ENCODE measurements at places on chromosomes 11 and 22.
A peak's percentile ranks its signal among the peaks of the same experiment; 100 is the strongest.

DNA sequence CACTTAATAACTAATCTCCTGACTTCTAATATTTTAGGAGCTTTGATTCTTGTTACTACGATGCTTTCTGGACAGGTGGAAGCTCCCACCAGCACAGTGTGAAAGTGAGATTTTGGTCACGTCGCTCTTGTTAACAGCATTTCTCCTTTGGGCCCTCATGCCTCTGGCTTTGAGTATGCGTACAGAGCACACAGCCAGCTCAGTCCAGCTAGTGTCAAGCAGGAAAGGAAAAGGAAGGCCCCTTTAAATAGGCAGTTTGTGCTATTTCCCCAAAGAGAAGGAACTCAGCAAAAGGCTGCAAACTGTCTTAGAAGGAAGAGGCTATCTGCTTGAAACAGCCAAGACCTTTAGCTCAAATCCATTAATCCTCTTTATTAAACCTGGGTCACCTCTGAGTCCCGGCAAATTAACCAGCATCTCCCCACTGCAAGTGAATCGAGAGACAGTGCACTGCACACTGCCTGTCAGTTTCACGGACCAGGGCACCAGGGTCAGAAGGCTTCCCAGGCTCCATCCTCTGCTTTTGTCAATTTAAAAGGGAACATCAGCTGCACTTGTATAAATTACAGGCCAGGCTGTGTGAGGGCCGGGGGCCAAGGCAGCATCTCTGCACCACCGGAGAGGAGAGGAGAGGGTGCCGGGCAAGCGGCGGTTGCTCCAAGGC lies 34.7 kb downstream of the OPCML start:
- no peak for DNase-seq

DNA sequence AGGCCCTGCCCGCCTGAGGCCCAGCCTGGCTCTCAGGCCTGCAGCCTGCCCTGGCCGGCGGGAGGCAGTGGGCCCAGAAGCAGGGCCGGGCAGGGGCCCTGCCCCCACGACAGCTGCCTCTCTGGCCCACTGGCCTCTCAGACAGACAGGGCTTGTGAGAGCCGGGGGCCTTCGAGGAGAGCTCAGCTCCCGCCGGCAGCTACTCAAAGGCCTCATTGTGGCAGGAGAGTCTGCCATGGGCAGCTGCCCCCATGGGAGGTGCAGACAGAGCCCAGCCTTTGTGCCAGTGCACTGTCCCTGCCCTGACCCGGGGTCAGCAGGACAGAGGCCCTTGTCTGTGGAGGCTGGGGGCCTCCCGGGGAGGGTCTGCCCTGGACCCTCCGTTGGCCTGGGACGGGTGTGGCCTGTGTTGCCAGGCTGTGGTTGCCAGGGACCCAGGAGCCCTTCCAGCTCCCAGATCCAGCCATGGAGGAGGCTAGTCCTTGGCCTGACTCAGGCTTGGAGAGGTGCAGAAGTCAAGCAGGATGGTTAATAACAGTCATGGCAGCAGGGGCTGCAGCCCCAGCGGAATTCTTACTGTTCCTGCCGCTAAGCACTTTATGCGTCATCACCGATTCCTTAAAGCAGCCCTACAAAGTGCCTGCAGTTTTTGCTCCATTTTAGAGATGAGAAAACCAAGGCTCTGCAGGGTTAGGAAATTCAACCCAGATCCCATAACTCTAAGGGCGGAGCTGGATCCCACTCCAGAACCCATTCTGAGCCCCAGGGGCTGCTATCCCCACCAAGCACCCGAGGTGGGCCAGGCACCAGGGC lies 12.5 kb downstream of the FLRT1 start:
- DNase-seq = peak; percentile 97

DNA sequence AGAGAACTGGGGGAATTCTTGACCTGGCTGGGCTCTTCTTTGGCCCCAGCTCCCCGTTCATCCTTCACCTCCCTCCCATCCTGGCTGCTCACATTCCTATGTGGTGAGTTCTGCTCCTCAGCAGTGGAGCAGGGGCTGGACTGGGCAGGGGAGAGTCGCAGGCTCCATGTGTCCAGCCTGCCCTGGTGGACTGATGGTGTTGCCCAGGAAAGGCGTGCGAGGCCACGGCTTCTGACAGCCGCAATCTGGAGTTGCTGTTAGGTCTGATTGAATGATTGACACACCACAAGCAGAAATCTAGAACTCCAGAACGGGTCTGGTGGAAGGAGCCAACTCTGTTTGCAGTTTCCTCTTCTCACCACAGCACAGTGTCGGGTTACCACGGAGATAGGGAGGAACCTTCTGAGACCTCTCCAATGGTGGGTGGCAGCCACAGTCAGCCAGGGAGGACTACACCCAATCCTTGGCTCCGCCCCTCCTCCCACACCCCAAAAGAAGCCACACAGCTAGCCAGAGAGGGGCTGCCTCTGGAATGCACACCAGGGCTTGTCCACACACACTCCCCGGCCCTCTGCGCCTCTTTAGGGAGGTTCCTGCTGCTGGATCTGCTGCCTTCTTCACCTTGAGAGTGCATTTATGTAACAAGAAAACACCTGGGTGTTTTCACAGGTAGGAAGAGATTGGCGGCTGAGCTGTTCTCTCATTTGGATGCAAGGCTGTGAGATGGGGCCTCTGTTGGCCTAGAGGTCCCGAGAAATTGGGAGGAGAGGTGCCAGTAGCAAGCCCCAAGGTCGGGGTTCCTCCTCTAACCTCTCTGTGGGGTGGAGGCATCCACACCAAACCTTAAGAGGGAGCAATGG lies 56.4 kb upstream of the CD44 start:
- DNase-seq = peak; percentile 59

DNA sequence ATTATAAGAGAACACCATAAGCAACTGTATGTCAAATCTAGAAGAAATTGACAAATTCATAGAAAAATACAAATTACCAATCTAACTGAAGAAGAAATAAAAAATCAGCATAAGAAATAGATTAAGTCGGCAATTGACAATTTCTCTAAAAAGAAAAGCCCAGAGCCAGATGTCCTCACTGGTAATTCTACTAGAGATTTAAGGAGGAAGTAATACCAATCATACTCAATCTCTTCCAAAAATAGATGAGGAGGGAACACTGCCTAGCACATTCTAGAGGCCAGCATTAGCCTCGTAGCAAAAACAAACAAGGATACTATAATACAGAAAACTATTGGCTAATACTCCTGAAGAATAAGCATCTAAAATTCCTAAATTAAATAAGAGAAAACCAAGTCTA lies 40.4 kb upstream of the IGLL5 start:
- DNase-seq = no peak

GRCh38 chr22:22400099-22400498 lies 108.4 kb downstream of the ZNF280B start:
- DNase-seq = no peak

- DNase-seq = no peak
These were observed 187.8 kb upstream of the DDI1 start for GRCh38 chr11:103848686-103849085.

GRCh38 chr22:38733329-38733723 lies 22.5 kb downstream of the SUN2 start:
- DNase-seq = peak; percentile 80

- DNase-seq = no peak
These were observed 438.9 kb downstream of the TBC1D22A start for GRCh38 chr22:47201186-47201995.

DNA sequence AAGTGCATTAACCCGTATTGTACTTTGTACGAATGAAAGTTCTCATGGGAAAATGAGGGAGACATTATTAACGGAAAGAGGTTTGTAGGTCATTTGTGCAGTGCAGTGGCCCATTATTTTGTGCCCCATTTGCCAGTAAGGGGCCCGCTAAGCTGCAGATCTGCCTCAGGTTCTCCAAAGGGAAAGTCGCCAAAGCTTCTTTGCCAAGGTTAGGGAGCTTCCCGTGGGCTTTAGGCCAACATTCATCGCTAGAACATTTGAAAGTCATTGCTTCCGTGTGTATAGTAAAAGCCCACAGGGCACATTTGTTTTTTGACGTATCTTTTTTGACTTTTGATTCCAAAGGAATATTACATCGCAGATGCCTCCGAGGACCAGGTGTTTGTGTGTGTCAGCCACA lies 61.0 kb upstream of the SORL1-AS1 start:
- DNase-seq = no peak
